ENCODE measurements at places on chromosomes 4 and X. TPM values are rescaled to one million over a fixed set of nuclear protein-coding genes. Genes with fewer than 3 reads are reported as not detected.

EDA gene
- polyA plus RNA-seq, result 1.7 TPM

ADH6 gene
- polyA plus RNA-seq, result 0.15 TPM

NRK gene
- 0.14 TPM for polyA plus RNA-seq

GPR34 gene
- polyA plus RNA-seq, result 0.99 TPM

ABLIM2 gene
- 6.1 TPM for polyA plus RNA-seq

CITED1 gene
- polyA plus RNA-seq, result 0.49 TPM

- no peaks in the 10 kb centered on the region for H3K4me1 ChIP-seq
- H3K4me3 ChIP-seq, result no peak overlapping the region
- no peaks in the 10 kb centered on the region for H3K36me3 ChIP-seq
- H3K27me3 ChIP-seq, result peaks cover 5% of the 10 kb centered on the region
Observed at GRCh38 chrX:15522464-15522863, 21.9 kb downstream of the BMX start.

GRCh38 chr4:128810331-128810870, 901 bp downstream of the JADE1 start:
- H3K27ac ChIP-seq, result peak overlapping the region; percentile 96
- H3K36me3 ChIP-seq, result no peaks in the 10 kb centered on the region
- H3K4me3 ChIP-seq, result peak overlapping the region; percentile 85
- no peak for DNase-seq
- peaks cover 11% of the 10 kb centered on the region for H3K4me1 ChIP-seq

GRCh38 chr4:94352996-94353395, 10.4 kb upstream of the HPGDS start:
- H3K27ac ChIP-seq, result no peak overlapping the region
- no peak overlapping the region for H3K4me3 ChIP-seq
- H3K36me3 ChIP-seq, result no peaks in the 10 kb centered on the region
- H3K4me1 ChIP-seq, result no peaks in the 10 kb centered on the region

- no peak overlapping the region for H3K4me3 ChIP-seq
- no peaks in the 10 kb centered on the region for H3K36me3 ChIP-seq
- no peak for DNase-seq
Observed at GRCh38 chrX:150465881-150466775, 102.3 kb upstream of the MTM1 start.

- no peak overlapping the region for H3K4me3 ChIP-seq
- no peak for DNase-seq
- no peaks in the 10 kb centered on the region for H3K36me3 ChIP-seq
- H3K4me1 ChIP-seq, result peaks cover 12% of the 10 kb centered on the region
Observed at GRCh38 chrX:130162094-130162735, 3.4 kb downstream of the AIFM1 start.

GRCh38 chrX:140343226-140343868, 161.5 kb downstream of the SOX3 start:
- H3K27ac ChIP-seq, result no peak overlapping the region
- no peak for DNase-seq
- H3K4me3 ChIP-seq, result no peak overlapping the region
- no peaks in the 10 kb centered on the region for H3K27me3 ChIP-seq
- no peaks in the 10 kb centered on the region for H3K36me3 ChIP-seq

DNA sequence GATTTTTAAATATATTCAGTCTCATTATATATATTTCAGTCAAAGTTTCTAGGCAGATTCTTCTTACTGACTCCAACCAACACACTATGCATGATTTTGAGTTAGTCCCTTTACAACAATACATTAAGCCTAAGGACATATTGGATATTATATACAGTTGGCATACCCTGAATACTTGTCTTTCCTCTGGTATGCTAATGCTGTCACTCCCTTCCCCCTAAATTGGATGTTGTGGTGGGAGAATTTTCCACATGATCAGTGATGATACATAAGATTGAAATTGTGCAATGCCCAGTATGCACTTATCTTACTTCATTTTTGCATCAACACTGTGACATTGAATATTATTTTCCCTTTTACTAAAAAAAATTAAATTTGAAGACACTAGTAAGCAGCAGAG, 935.2 kb downstream of the PCDH7 start:
- H3K27ac ChIP-seq, result no peak overlapping the region
- H3K36me3 ChIP-seq, result no peaks in the 10 kb centered on the region
- no peak overlapping the region for H3K4me3 ChIP-seq

DNA sequence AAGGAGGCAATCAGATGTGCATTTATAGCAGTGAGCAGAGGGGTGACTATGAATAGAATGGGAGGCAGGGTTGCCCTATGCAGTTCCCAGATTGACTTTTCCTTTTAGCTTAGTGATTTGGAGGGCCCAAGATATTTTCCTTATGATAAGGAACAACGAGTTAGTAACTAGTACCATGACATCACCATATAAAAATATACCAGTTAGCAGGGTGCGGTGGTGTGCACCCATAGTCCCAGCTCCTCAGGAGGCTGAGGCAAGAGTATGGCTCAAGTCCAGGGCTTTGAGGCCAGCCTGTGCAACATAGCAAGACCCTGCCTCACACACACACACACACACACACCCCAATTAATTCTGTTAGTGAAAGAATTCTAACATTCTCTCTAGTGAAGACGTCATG, 53.0 kb downstream of the IL13RA2 start:
- no peak overlapping the region for H3K27ac ChIP-seq
- H3K27me3 ChIP-seq, result peaks cover 9% of the 10 kb centered on the region
- H3K4me1 ChIP-seq, result no peaks in the 10 kb centered on the region
- no peak for DNase-seq

DNA sequence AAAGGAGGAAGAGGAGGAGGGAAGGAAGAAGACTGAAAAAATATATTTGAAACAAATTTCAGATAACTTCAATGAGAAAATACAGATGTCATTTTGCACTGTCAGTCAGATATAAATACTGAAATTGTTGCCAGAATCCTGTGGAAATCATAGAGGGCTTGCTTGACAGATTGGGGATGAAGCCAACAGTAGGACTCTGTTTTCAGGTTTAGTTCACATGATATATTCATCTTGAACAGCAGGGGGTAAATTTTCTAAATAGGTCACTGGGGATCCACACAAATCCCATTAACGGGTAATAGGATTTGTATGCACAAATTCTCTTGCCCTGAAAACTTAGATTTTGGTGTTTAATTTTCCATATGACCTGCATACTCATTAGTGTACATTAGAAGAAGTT, 103.3 kb upstream of the PCDH18 start:
- no peak for DNase-seq
- no peak overlapping the region for H3K4me3 ChIP-seq
- no peak overlapping the region for H3K27ac ChIP-seq
- no peaks in the 10 kb centered on the region for H3K36me3 ChIP-seq
- H3K4me1 ChIP-seq, result no peaks in the 10 kb centered on the region

DNA sequence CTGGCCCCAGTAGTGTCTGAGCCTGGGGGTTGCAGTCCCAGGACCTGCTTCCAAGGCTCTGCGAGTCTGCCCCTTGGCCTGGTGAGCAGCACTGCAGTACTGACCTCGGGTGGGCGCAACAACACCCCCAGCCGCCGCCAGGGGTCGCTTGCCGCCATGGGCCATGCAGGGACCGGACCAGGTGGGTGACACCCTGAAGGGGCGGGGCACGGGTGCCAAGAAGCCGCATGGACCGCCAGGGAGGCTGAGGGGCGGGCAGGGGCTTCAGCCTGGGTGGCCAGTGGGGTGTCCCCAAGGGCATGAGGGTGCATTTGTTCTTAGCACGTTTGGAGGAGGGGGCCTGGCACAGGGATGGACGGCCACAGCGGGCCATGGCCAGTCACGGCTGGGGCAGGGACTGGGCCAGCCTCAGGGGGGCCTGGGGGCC, 25.0 kb downstream of the TACC3 start:
- no peaks in the 10 kb centered on the region for H3K27me3 ChIP-seq
- H3K4me1 ChIP-seq, result no peaks in the 10 kb centered on the region
- H3K4me3 ChIP-seq, result no peak overlapping the region

DNA sequence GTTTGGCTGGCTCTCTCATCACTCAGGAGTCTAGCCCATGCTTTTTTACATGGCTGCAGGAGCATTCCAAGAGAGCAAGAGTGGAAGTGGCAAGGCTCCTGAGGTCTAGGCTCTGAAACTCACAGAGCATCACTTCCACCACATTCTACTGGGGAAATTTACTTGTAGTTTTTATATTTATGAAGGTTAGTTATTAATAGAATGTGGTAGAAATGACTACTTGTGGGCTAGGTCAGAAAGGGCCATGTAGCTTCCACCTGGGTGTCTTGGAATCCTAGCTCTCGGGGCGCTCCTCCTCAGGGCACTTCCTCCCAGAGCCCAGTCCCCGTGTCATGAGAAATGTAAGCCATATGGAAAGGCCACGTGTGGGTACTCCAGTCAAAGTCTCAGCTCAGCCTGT, 127.0 kb upstream of the CASK start:
- no peak overlapping the region for H3K27ac ChIP-seq
- no peaks in the 10 kb centered on the region for H3K36me3 ChIP-seq
- no peak for DNase-seq
- no peak overlapping the region for H3K4me3 ChIP-seq
- no peaks in the 10 kb centered on the region for H3K4me1 ChIP-seq
- H3K27me3 ChIP-seq, result no peaks in the 10 kb centered on the region

DNA sequence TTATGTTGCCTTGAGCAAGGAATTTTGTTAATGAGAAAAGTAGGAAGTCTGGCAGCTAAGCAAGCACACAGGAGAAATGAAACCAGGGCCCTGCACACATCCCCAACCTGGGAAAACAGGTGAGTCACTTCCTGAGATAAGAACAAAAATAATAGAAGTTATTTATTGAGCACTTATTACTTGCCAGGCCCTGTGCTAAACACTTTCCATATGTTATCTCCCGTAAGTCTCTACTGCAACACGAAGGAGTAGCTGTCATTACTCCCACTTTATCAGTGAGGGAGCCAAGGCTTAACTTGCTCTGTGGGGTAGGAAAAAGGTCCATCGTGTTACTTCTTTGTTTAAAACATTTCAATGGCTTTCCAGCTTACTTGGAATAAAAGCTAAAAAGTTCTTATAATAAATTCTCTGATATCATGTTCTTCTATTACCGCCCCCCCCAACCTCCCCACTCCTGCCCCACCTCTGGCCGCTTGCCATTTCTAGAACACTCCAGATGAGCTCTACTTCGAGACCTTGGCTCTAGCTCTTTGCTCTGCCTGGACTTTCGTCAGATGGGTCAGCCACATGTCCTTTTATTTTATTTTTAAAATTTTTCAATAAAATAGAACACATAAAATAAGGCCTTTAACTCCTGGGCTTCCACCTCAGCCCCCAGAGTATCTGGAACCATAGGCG, 36.3 kb upstream of the PLAC8 start:
- no peaks in the 10 kb centered on the region for H3K4me1 ChIP-seq
- no peak overlapping the region for H3K4me3 ChIP-seq
- no peak overlapping the region for H3K27ac ChIP-seq

DNA sequence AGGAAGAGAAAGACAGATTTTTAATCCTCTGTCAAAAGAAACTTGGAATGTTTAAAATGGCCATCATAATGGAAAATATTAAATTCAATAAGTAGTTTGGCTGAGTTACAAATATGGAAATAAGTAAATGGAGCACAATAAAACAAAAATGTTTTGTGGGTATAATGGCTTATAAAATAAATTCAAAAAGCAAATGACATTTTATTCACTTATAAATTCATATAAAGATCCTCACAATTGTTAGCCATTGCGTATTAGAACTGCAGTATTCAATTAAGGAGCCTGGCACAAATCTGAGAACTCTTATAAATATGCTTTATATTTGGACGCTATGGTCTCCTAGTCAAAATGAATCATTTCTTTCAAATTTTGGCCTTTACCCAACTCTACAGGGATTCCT, 339.0 kb upstream of the PABPC4L start:
- H3K27me3 ChIP-seq, result no peaks in the 10 kb centered on the region
- H3K4me3 ChIP-seq, result no peak overlapping the region
- no peak overlapping the region for H3K27ac ChIP-seq
- no peaks in the 10 kb centered on the region for H3K36me3 ChIP-seq

- H3K4me1 ChIP-seq, result peaks cover 10% of the 10 kb centered on the region
- H3K27me3 ChIP-seq, result no peaks in the 10 kb centered on the region
- no peaks in the 10 kb centered on the region for H3K36me3 ChIP-seq
Observed at GRCh38 chr4:151409470-151410313, 716 bp downstream of the FHIP1A start.

DNA sequence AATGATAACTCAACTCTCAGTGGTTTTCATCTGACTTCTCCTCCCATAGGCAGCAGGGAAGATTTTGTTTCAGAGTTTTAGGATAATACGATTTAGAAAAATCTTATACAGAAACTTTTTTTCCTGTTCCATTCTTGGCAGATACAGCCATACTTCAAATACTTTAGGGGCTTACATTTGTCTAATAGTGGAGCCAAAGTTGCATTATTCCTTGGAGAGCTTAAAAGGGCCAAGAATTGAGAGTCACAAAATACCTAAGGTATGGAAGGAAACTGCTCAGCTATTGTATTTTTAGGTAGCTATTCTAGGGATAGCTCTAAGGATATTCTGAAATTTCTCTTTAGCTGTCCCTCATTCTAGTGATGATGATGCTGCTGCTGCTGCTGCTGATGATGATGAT, 132.9 kb upstream of the PTCHD1 start:
- H3K4me1 ChIP-seq, result no peaks in the 10 kb centered on the region
- H3K36me3 ChIP-seq, result no peaks in the 10 kb centered on the region
- H3K4me3 ChIP-seq, result no peak overlapping the region

- H3K4me1 ChIP-seq, result no peaks in the 10 kb centered on the region
- no peak for DNase-seq
- no peaks in the 10 kb centered on the region for H3K36me3 ChIP-seq
- H3K4me3 ChIP-seq, result no peak overlapping the region
Observed at GRCh38 chrX:118523920-118524319, 28.3 kb downstream of the DOCK11 start.

DNA sequence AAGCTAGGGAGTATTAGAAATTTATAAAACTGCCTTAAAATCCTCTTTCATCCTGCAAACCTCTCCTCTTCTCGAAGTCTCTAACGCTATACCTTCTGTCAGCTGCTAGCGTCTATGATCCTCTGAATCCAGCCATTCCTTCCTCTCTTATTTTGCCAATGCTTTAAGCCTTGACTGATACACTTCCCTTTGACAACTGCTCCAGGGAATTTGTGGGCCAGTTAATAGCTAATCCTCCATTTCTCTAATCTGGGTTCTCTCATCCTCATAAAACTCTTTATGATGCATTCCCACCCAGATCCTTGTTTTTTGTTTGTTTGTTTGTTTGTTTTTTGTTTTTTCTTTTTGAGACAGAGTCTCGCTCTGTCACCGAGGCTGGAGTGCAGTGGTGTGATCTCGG, 293.6 kb upstream of the PUDP start:
- H3K4me1 ChIP-seq, result no peaks in the 10 kb centered on the region
- H3K27me3 ChIP-seq, result no peaks in the 10 kb centered on the region
- H3K4me3 ChIP-seq, result no peak overlapping the region
- no peak overlapping the region for H3K27ac ChIP-seq

GRCh38 chr4:137968956-137969678, 273.0 kb downstream of the SLC7A11 start:
- DNase-seq, result no peak
- H3K4me3 ChIP-seq, result no peak overlapping the region
- H3K27me3 ChIP-seq, result no peaks in the 10 kb centered on the region
- H3K36me3 ChIP-seq, result no peaks in the 10 kb centered on the region
- no peaks in the 10 kb centered on the region for H3K4me1 ChIP-seq

Data from pancreas (tissue), 10 donors.